ENCODE measurements at places on chromosomes 1 and 21.

DNA sequence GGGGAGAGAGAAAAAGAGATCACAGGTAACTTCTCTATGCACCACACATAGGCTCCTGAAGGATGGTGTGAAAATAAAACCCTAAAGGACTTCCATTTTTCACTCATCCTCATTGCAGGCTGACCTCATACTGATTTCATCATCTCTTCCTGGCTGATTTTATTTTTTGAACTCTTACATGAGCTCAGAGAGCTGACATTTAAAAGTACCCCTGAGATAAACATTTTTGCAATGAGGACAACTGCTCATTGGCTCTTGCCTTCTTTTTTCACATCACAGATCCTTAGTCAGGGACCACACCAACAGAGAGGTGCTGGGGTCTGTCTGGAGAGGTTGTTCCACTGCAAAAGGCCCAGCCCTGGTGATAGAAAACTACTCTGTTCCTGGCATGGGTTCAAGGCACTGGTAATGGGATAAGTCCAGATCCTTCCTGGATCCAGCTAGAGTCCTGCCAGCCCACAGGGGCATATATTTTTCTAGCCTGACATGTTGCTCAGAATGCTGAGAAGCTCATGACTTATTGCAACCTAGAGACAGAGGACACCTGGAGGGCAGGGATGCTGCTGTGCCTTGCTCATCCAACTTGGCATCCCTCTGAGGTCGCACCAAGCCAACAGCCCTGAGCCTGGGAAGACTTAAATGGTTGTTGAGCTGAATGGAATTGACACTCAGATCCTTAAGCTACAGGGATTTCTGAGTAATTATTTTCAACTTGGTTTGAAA is 360.0 kb downstream of the HHAT start:
- no peak for DNase-seq

DNA sequence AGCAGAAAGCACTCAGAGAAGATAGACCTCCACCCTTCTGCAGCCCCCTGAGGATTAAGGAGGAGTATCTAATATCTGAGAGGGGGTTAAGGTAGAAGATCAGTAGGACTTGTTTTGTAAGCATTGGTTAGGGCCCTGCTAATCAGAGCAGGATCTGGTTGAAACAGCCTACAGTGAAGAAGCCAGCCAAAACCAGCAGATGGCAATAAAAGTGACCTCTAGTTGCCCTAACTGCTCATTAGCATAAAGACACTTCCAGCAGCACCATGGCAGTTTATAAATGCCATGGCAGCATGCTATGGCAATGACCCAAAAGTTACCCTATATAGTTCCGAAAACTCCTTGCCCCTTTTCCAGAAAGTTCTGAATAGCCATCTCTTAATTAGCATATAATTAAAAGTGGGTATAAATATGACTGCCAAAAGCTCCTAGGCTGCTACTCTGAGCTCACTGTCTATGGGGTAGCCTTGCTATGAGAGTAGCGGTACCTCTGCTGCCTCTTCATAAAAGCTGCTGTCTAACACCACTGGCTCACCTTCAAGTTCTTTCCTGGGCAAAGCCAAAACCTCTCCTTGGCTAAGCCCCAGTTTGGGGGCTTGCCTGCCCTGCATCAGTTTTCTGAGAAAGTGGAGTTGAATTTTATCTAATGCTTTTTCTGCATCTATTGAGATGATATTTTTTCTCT is 254.2 kb downstream of the PAPPA2 start:
- DNase-seq, result no peak

DNA sequence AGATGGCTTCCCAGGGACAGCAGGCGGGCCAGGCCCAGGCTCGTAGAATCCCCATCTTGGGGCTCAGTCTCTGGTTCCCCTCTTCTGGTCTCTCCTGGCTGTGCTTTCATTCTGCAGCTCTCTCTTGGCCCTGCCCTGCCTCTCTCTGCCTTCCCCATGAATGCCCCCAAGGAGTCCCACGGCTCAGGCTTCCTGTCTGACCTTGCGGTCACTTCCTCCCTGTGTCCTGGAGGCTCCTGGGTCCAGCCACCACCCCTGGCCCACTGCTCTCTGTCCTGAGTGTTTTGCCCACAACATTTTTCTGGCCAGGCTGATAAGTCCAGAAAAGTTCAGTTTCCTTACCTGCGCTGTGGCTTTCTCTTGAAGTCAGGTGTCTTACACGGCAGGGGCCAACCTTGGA is 29.1 kb downstream of the PIGP start:
- DNase-seq, result no peak

GRCh38 chr1:87170157-87170556 is 158.5 kb upstream of the LMO4 start:
- no peak for DNase-seq

- no peak for DNase-seq
These were observed 44.5 kb upstream of the CCDC190 start for GRCh38 chr1:162905174-162906158.

GRCh38 chr1:83103341-83103740 is 895.6 kb downstream of the TTLL7 start:
- no peak for DNase-seq

GRCh38 chr1:20234788-20235535 is 48.6 kb upstream of the PLA2G2C start:
- no peak for DNase-seq

DNA sequence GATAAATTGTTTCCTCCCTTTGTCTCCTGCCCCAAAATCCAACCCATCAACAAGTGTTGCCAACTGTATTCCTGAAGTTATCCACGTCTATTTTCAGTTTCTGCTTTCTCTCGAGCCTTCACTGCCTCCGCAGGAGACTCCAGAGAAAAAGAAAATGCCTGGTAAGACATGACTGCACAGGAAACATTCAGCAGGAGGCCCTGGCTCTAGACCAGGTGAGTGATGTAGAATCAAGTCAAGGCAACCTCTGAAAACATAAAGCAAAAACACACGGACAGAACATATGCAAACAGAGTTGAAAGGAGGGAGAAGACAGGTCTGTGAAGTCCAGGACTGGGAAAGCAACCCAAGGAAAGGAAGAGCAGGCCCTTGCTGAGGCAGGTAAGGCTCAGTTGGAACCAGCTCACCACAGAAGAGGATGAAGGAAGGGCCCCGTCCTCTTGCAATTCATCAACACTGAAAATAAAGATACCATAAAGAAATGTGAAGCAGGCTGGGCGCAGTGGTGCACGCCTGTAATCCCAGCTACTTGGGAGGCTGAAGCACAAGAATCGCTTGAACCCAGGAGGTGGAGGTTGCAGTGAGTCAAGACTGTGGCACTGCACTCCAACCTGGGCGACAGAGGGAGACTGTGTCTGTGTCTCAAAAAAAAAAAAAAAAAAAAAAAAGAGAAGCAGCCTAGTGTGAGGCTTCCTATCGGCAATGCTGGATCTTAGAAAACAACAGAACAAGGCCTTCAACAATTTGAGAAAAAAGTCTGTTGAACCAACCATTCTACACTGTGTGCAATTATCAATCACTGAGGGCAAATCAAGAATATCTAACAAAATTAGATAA is 8.8 kb downstream of the NOL9 start:
- no peak for DNase-seq

- no peak for DNase-seq
These were observed 2.0 kb downstream of the EPHB2 start for GRCh38 chr1:22712502-22713271.

DNA sequence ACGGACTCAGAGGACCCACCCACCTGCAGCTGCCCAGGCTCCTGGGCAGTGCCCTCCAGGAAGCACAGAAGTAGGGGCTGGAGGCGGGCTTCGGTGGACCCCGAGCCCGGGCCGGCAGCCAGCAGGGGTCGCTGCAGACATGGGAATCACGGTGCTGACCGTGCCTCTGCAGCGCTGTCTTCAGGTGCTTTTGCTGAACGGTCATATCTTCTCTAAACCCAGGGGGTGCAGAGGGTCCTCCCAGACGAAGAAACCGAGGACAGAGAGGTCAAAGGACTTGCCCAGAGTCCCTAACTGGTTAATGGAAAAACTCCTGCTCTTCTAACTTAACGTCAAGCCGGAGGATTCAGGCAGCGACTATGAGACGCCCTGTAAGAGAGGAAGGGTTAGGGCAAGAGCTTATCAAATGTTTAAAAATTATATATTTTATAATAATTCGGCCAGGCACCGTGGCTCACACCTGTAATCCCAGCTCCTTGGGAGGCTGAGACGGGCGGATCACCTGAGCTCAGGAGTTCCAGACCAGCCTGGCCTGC is 21.5 kb upstream of the LEFTY2 start:
- DNase-seq, result no peak

GRCh38 chr1:168907786-168908348 is 178.9 kb upstream of the DPT start:
- no peak for DNase-seq

DNA sequence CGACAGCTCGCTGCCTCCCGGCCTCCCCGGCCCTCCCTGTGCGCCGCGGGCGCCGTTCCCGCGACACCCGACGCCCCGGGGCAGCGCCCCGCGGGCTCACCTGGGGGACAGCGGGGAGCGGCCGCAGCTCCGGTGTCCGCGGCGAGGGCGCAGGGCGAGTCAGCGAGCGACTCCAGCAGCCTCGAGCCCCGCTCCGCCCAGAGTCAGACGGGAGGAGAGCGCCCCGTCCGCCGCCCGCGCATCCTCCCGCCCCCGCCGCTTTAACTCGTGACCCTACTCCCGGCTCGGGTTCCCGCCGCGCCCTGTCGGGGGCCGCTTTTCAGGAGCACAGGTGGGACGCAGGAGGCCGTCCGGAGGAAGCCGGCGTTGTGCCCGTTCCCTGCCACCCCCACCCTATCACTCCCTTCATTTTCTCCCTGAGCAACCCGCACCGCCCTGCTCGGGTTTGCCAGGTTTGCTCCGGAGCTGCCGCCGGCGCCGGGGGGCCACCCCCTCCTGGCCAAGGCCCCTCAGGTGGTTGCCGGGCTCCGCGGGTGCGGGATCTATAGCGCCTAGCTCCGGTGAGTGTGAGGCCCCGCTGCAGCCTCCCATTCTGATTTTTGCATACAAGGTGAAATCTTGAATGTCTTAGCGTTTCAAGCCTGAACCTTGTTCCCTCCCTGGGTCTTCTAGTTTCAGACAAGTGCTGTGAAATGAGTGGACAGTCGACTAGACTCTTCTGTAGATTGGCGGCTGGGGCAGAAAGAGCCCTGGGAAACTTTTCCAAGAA is at the start of gene MCOLN3:
TSS of gene MCOLN3 (minus strand) at position 205 of the 769 bp plus-strand sequence. CDS start 3,140 bp downstream, outside the sequence.
- no peak for DNase-seq

DNA sequence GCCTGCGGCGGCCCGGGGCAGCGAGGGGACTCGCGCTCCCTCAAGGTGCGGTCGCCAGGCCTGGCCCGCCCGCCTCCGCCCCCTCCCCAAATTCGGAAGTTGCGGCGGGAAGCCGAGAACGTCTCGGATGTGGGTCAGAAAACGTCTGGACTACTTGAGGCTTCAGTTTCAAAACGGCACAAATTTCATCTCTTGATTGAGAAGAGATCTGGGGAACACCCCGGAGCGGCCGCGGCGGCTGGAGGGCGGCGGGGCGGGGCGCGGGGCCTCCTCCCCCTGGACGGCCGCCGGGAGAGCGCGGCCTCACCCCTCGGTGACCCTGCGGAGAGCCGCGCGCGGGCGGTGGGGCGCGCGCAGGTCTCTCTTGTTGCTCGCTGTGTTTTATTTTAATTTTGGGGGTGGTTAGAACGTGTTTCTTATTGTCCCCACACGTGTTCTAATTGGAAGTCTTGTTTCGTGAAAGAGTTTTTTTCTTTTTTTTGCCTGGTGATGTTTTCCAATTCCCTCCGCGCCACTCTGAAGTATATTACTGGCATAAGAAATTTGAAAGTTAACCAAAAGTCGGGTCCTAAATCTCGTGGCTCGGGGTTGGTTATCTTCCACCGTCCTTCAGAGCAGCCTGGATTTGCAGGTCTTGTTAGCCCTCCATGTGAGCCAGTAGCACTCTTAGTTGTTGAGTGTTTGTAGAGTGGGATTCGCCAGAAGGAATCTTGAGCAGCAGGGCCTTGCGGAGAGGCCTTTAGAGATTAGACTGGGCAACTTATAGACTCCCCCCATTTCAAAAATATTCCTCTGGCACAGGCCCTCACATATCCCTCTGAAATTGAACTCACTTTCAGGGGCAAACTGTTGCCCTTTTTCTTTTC is 749 bp downstream of the PCBP3 start:
- DNase-seq, result no peak

DNA sequence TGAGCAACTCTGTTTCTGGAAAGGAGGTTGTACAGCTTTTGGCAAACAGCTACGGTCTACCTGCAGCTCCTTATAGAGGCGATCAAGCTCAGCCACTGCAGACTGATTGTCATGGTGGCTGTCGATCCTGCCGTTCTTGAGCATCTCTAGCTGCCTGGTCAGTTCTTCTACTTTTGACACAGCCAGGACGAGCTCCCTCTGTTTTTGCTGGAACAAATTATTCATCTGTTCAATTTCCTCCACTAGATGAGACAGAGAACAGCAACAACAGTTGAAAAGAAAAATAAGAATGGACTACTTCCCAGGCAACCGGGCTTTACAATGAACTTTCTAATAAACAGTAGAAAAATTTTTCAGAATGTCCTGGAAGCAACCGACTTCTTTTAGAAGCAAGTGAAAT is 42.5 kb downstream of the TP53BP2 start:
- DNase-seq, result no peak

DNA sequence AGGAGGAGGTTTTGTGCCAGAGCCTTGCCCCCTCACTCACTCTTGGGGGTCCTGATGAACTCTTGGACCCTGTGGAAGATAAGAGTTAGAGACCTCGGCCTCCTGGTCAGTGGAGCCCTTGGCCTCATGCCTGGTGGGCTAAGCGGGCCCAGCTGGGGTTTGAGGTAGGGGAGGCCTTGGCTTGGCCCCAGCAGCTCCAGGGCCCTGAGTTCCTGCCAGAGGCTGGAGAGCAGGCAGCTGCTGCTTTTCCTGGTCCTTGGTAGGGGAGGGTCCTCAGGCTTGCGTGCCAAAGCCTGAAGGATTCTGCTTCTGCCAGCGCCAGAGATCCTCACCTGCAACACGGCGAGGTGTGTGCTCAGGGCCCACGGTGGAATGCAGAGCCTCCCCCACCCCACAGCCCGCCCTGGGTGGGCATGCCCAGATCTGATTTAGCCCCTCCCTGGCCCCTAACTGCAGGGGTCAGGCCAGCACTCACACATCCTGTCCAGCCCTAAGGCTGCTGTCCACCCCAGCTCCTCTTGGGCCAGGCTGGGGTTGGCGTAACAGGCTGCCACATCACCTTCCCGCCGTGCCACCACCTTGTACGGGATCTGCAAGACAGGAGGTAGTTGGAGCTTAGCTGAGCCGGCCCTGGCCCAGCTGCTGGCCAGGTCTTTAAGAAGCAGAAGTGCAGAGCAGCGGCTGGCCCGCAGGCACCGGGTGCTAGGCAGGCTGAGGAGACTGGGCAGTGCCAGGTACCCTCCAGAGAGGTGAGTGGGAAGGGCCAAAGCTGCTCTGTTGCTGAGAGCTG is 4.7 kb downstream of the GALE start:
- no peak for DNase-seq

Data from NCI-H2081 treated with DMSO at 0.1 percent for 48 hours (cell line).